ENCODE measurements at places on chromosomes 11 and 22.

- DNase-seq = no peak
These were observed 6.3 kb downstream of the CEP164 start for GRCh38 chr11:117333917-117334316.

DNA sequence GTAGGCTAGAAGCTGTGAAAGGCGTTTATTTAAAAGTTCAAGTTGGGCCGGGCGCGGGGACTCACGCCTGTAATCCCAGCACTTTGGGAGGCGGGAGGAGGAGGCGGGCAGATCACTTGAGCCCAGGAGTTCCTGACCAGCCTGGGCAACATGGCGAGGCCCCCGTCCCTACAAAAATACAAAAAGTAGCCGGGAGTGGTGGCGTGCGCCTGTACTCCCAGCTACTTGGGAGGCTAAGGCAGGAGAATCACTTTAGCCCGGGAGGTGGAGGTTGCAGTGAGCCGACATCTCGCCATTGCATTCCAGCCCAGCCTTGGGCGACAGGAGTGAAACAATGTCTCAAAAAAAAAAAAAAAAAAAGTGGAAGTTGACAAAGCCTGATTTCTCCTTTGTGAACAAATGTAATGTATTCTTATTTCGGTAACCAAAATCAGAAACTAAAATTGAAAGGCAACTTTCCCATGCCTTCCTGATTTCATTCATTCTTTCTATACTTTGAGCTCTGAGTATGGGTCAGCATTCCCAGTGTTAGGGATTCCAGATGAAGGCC is 825 bp downstream of the PTPMT1 start:
- no peak for DNase-seq

DNA sequence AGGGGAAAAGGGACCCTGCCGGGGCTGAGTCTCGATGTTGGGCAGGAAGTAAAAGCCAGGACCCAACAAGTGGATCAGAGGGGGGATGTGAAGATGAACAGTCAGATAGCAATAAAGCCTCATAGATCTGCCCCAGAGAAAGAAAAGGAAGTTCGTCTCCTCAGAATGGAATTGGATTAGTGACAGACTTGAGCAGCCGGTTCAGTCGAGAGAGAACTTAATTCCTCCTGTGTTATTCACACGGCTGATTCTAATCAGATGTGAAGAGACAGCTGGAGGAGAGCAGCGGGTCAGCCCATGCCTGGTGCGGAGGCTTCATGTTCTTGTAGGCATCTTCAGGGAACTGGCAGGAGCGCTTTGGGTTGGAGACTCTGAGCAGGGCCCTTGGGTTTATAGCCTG is 29.3 kb upstream of the CABP7 start:
- no peak for DNase-seq

DNA sequence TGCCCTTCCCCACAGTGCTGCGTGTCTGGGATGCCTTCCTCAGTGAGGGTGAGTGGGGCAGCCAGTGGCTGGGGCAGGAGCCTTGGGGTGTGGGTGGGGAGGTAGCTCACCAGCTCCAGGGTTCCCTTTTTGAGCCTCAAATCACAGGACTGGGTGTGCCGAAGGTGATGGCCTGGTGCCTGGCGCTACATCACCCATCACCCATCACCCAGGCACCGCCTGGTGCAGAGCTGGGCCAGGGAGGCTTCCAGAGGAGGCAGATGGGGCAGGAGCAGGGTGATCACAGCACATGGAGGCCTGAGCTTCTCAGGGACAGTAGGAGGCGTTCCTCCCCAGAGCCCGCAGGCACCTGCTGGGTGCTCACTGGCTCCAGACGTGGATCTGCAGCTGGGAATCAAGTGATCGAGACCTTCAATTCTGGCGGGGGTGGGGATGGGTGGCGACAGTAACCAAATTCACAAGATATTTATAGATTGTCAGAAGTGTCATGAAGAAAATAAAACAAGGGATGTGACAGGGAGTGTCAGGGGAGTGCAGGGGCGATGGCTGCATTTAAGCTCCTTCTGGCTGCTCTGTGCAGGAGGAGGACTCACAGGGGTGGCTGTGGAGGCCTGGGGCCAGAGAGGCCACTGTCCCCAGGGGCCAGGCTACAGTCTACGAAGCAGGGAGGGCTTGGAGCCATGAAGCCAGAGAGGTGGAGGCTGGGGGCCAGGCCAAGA is 3.2 kb downstream of the TBC1D10C start:
- DNase-seq = no peak

GRCh38 chr11:69711822-69712801 is 8.3 kb upstream of the FGF19 start:
- DNase-seq = no peak

DNA sequence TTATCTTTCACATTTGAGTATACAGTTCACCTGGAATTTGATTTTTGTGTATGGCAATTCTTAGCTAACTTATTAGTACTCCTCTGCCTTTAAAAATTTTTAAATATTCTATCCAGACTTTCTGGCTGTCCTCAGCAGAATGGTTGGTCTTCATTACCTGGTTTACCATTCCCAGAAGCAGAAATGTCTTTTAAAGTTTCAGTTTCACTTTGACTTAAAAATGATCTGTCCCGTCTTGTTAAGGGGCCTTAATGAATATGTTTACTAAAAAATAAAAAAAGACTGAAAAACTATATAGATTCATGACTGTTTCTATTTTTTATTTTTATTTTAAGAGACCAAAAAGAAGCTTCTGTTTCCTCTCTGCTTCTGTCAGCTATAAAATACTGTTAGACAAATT is 70.5 kb upstream of the TNRC6B start:
- no peak for DNase-seq

DNA sequence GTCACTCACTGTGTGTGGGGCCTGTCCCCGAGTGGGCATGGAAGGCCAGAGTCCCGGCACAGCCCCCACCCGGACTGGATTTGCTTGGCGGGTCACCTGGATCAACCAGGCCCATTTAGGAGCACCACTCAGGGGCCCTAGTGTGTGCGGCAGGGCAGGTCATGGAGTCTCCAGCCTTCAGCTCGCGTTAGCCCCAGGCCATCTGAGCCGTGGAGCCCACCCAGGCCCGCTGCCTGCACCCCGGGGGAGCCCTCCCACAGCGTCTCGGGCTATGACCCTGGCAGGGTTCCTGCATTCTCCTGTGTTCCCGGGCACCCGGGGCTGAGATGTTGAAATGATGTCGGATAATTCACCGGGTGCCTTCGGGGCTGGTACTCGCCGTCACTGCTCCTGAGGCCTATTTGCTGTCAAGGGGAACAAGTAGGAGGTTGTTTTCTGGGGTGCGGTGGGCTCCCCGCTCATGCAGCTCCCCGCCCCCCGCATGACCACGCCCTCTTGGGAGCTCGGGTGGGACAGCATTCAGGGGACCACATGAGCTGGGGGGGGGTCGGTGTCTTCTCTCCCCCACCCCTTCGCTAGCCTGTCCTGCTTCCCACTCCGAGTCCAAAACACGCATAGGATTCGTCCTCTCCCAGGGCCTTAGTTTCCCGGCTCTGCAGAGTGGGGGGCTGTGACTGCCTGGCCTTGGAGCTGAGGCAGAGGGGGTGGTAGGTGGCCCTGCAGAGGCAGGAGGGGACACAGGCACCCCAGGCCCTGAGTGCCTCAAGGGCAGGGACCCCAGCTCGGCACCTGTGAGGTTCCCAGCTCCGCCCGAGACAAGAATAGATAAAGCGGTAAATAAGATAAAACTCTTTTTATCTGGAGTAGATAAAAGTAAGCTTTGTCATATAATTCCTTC is 77.2 kb downstream of the KCNQ1 start:
- no peak for DNase-seq

- no peak for DNase-seq
These were observed 163.1 kb upstream of the FAT3 start for GRCh38 chr11:92061456-92062062.

GRCh38 chr22:41856469-41856868 is 23.6 kb downstream of the SREBF2 start:
- DNase-seq = no peak

- no peak for DNase-seq
These were observed 12.5 kb upstream of the SMIM35 start for GRCh38 chr11:118098996-118099837.

DNA sequence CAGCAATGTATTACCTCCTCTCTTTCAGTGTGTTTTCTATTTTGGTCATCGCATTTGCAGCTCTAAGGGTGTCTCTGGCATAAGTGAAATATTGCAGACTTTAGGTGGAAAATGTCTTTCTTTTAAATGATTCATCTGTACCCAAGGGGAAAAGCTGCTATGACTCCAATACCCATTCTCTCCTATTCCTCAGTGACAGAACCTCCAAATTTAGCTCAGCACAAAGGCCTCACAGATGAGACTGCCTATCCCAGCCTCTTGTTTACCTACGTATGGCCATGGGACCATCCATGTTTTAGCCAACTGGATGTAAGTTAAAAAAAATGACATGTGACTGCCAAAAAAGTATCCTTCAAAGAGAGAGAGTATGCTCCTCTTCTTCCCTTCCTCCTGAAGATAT is 7.9 kb downstream of the MTMR2 start:
- DNase-seq = no peak

DNA sequence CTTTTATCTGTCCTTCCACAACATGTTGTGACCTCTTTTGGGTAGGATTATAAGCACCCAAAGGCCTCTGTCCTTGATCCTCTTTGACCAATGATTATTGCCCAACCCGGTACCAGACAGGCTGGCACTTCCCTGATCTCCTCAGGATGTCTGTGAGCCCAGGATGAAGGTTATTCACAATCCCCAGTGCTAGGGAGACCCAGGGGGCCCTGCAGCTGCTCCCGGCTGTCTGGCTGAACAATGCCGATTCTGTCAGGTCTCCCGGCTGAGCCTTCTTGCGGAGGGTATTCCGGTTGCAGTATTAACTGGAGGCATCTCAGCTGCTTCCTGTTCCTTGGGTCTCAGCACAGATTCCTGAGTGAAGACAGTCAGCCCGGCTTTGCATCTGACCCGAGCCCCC is 71.2 kb upstream of the CDON start:
- DNase-seq = no peak

DNA sequence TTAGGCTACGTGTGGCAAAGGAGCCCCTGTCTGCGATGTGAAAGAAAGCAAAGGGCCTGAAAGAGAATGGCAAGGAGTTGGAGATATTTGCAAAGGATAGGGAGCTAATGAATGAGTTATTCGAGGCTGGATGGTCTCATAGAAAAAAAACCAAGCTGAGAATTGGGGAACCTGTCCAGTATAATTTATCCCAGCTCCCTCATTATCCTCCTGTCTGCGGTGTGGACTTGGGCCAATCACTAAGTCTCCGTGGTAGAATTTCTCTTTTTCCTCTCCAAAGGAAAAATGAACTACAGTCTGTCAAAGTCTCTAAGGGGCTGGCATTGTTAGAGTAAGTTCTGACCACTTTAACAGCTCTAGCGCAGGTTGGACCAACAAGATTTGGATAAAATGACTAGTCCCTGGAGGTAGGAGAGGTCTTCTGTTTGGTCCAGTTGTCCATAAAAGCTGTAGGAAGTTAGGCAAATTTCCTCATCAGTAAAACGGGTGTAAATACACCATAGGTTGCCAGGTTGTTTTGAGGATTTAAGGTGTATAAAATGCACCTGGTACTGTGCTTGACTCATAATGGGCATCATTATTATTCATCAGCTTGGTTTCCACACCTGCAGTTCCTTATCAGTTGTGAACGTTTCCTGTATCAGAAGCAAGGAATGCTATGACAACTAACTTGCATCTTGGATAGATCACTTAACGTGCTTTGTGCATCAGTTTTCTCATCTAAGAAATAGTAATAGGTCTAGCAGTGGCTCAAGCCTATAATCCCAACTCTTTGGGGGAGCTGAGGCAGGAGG is 10.3 kb upstream of the CDON start:
- no peak for DNase-seq

GRCh38 chr22:39224550-39224949 is 20.2 kb downstream of the PDGFB start:
- DNase-seq = no peak

- peak; percentile 94 for DNase-seq
These were observed 82.0 kb downstream of the SLC1A2 start for GRCh38 chr11:35337136-35337913.

- no peak for DNase-seq
These were observed 15.6 kb downstream of the SDHAF2 start for GRCh38 chr11:61445516-61445915.

GRCh38 chr11:124643605-124644425 is 21.2 kb downstream of the TBRG1 start:
- no peak for DNase-seq

DNA sequence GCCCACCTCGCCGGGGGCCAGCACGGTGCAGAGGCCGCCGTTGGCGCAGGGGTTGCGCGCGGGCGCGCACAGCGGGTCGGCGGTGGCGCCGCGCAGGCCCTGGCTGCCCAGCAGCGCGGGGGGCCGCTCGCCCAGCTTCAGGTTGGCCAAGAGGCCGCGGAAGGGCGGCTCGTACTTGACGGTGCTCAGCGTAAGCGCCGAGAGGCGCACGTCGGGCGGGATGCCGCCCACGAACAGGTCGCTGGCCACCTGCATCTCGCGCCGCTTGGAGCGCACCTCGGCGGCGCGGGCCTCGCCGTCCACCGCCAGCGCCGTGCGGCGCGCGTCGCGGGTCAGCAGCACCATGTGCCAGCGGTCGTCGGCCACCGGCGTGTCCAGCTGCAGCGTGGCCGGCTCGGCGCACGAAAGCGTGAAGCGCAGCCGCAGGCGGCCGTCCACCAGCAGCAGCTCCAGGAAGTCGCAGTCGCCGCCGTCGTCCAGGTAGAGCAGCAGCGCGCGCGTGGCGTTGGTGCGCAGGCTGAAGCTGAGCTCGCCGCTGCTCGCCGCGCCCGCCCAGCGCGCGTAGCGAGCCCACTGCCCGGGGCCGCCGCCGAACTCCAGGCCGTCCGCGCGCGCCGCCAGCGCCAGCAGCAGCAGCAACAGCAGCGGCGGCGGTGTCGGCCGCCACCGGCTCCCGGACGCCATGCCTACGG is 9.8 kb downstream of the NRXN2 start:
- no peak for DNase-seq

- DNase-seq = no peak
These were observed 19.3 kb upstream of the CKAP5 start for GRCh38 chr11:46865340-46865739.

DNA sequence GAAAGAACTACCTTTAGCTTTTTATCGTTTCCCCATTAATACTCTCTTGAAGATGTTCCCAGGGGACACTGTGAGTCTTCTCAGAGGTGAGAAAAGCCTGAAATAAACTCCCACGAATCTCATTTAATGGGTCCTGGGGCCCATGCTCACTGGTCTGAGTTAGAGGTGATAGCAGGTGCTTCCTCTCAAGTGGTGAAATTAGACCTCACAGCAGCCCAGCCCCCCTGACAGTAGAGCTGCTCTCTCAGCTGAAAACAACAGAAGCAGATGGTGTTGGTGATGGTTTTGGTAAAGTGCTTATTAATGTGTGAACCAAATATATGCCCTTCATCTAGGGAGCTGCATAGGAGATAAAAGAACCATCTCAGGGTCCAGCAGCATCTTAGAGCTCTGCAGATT is 76.8 kb upstream of the VPREB1 start:
- no peak for DNase-seq

DNA sequence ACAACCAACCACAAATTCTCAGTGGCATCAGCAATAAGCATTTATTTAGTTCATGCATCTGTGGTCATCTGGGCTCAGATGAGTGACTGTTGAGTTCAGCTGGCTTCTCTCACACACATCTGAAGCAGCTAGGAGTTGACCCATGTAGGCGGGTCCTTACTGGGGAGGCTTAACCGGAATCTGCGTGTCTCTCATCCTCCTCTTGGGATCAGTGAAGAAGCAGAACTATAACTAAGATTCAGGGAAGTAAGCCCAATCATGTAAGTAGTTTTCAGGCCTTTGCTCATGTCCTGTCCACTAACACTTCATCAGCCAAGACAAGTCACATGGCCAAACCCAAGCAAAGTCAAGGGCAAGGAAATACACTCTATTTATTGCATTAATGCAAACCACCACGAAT is 236.2 kb downstream of the C11orf87 start:
- DNase-seq = no peak

Data from HS-27A (cell line).